Pancreas (tissue), 10 donors: ENCODE measurements at places on chromosomes 1 and 21.

GRCh38 chr1:43279666-43280065, 5.7 kb downstream of the C1orf210 start:
- no peak for DNase-seq

DNA sequence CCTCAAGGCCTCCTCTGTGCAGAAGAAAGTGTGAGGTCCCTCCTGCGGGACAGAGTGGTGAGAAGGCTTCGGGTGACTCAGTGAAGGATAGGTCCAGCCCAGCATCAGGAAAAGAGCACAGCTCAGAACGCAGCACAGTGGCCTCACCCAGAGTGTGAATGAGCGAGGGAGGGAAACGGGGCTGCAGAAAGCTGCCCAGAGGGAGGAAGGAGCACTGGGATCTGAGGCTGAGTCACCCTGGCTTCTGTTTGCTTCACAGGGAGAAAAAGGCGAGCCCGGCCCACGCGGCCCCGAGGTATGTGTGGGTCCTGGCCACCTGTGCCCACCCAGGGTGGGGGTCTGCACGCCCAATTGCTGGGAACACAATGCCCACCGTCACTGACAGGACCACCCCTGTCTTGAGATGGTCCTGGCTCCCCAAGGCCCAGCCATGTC, 24.3 kb downstream of the COL6A2 start:
- DNase-seq = peak; percentile 50

DNA sequence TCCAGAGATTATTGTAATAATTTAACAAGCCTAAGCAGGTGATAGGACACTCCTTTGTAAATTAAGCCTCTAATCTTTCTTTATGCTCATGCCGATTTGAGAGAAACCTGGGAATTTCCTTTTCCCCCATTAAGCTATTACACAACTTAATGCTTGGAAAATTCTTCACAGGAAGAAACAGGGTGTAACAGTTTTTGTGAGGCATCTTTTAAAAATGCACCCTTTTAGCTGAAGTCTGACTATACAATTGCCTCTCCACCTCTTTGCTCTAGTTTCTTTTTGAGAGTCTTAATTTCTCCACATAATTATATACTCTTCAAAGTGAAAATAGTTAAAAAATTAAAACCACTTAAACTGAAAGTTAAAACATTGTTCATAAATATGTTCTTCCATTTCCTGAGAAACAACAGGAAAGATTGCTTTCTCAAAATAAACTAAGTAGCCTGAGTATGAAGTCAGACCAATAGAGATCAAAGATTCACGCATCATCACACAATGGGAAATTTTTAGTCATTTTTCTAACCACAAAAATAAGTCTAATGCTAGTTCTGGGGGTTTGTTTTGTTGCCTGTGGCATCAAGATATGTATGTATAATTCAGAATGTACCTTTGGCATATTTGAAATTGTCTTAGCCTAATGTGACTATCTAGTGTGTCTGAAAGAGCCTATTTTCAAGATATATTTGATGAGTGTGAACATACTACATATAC, 34.7 kb downstream of the LRRC8D start:
- DNase-seq = no peak

GRCh38 chr1:161398900-161399256, 31.2 kb upstream of the CFAP126 start:
- no peak for DNase-seq

- no peak for DNase-seq
These were observed 73.0 kb upstream of the IFFO2 start for GRCh38 chr1:19029191-19030085.

GRCh38 chr21:34078915-34079314, 5.5 kb downstream of the MRPS6 start:
- DNase-seq = no peak

DNA sequence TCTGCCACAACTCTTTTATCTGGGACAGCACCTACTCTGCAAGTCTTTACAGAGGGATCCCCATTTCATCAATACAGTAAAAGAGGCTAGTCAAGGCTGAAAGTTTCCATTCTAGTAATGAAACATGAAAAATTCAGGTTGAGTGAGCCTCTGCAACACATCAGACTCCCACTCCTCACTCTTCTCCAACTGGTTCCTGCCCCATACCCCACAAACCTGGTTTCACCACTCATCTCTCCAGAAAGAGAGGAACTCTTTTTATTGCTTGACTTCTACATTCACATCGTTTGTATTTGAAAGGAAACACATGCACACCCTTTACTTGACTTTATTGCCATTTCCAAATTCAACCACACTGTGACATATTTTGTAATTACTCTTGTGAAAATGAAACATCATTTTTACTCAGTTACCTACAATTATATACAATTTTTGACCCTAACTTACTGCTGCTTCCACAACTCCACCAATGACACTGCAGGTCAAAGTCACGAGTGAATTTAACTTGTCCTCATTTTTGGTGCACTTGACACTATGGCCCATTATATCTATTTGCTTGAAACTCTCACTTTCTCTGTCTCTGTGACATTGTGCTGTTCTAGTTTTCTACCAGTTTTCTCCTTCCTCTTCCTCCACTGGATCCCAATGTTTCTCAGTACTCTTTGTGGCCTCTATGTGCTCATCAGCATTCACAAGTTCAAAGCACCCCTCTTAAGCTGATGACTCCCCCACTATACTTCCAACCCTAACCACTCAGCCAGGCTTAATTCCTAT, 8.0 kb downstream of the STX6 start:
- DNase-seq = no peak

DNA sequence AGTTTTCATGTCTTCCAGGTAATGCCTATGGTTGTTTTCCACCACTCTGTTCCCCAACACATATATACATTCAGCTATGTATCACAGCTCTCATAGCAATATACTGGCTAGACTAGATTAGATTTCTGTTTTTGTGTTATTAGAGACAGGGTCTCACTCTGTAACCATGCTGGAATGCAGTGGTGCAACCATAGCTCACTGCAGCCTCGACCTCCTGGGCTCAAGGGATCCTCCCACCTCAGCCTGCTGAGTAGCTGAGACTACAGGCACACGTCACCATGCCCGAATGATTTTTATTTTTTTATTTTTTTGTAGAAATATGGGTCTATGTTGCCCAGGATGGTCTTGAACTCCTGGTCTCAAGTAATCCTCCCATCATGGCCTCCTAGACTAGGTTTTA, 37.7 kb downstream of the SYNJ1 start:
- no peak for DNase-seq

- no peak for DNase-seq
These were observed 45.1 kb upstream of the RGS2 start for GRCh38 chr1:192763756-192764155.

GRCh38 chr1:1345384-1345783, 3.8 kb downstream of the DVL1 start:
- no peak for DNase-seq
